ENCODE measurements at places on chromosomes 1 and 21. TPM values are rescaled to one million over a fixed set of nuclear protein-coding genes. Genes with fewer than 3 reads are reported as not detected.

DNA sequence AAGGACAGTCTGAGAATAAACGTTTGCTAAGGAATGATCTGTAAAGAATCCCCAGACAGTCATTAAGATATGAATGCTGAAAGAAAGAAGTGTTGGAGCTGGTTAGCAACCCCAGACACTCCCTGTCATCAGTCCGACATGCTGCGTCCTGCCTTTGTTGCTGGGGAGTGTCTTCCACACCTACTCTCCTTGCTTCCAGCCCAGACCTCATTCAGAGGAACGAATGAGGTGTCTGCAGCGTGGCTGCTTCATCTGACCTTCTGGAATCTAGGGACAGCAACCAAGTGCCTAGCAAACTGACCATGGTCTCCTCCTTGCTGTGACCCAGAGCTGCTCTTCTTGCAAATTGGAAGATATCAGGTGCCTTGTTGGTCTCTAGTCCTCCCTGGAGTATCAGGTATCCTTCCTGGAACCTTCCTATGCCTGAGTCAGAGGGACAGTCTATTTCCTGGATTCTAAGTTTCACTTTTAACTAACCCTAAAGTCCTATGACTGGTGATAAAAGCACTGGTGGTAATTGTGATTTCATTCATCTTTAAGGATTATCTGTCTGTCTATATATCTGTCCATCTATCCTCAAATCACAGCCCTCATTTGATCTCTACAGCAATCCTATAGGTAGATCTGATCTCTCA lies 45.3 kb downstream of the NFASC start:
- DNase-seq = no peak

Gene ADCY10
- 0.67 TPM for total RNA-seq

DNA sequence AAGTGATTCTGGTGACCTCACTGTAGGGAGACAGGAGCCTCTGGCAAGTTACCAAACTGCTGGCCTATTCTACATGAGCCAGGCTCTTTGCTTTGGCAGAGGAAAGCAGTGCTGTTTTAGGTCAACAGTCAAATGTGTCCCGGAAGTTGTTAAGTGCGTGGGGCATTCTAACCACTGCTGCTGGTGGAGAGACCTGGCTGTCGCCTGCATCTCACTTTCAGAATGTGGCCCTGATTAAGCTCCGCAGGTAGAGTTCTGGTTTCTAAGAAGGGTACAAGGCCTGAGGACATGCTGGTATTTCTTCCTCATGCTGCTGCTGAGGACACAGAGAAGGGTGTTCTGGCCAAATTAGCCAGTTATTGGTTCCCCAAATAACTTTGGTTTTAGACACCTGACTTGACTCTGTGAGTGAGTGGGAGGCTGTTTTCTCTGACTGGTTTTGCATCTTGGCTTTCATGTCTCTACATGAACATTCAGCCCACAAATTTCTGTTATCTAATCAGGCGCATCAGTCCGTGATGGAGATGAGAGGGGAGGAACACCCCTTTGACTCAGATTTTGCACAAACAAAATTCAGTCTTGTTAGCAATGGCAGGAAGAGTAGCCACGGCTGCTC lies 120.8 kb downstream of the LMO4 start:
- DNase-seq = no peak

Gene SCNM1
- total RNA-seq = 76.1 TPM

Gene LCE1E
- not detected for total RNA-seq

GRCh38 chr21:33024201-33025103 lies 1.3 kb upstream of the OLIG2 start:
- DNase-seq = peak; percentile 38

- DNase-seq = peak; percentile 17
These were observed 1.3 kb downstream of the FAM20B start for GRCh38 chr1:179026813-179027669.

- no peak for DNase-seq
These were observed 251.7 kb upstream of the ADGRL2 start for GRCh38 chr1:81548918-81549587.

Gene ZFP69
- total RNA-seq = 9.2 TPM

- DNase-seq = no peak
These were observed 10.3 kb downstream of the KCNN3 start for GRCh38 chr1:154859786-154860155.

- DNase-seq = no peak
These were observed 17.4 kb downstream of the CCT8 start for GRCh38 chr21:29056005-29056404.

Gene CFHR3
- total RNA-seq = 3.0 TPM

DNA sequence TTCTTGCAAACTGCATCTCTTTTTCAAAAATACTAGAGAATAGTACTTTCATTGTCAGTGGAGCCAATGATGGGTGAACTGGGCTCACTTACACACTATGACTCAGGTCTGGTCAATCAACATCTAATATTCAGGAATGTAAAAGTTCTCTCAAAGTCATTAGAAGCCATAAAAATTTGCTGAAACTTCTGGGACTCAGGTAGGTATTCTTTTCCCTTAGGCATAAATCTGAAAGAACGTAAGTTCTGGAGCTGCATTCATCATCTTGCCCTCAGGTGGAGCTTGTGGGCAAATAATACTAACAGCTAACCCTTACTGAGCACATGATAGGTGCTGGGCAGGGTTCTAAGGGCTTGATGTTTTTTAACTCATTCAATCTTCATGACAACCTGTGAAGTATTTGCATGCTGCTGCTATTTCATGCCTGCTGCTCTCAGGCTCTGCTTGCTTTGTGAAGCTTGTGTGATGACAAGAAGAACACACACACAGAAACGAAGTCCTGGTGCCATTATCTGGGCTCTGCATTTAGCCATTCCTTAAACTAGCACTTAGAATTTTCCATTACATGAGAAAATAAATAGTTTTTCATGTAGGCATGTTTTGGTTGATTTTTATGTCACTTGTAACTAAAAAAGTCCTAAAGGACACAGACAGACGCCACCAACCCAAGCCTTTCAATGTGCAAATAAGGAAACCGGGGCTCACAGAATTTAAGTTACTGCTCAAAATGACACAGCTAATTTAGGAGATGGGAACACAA lies 394.2 kb upstream of the LYPLAL1 start:
- DNase-seq = no peak

DNA sequence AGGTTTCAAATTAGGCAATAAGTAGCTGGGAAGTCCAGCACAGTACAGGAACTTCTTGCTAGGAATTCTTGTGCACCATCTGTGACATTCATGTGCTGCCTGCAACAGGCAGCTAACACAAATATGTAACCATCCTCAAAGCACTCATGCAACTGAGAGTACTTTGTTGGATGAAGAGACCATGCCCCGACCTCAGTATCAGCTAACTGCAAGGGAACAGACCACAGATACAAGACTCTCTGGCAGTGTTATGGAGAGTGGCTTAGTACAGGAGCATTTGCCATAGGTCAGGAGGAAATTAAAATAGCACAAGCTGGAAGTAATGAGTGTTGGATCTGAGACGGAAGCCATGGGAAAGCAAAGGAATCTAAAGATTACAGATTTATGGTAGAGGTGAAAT lies 123.6 kb downstream of the LRRC53 start:
- DNase-seq = no peak

DNA sequence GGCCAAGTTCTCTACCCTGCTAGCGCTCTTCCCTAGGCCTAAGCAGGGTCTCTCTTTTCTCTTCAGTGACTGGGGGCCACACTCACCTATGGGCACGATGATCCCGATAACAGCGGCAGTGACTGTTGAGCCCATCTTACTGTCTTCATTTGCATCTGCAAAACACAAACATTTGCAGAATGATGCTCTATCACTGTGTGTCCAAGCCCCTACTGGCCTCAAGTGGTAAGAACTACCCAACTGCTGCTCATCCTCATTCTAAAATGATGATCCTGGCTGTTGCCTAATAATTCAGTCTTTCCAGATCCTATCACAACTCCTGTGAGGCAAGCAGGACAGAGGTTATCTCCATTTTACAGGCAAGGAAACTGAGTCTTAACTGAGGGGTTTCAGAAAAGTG lies 16.7 kb upstream of the MAGOH start:
- no peak for DNase-seq

DNA sequence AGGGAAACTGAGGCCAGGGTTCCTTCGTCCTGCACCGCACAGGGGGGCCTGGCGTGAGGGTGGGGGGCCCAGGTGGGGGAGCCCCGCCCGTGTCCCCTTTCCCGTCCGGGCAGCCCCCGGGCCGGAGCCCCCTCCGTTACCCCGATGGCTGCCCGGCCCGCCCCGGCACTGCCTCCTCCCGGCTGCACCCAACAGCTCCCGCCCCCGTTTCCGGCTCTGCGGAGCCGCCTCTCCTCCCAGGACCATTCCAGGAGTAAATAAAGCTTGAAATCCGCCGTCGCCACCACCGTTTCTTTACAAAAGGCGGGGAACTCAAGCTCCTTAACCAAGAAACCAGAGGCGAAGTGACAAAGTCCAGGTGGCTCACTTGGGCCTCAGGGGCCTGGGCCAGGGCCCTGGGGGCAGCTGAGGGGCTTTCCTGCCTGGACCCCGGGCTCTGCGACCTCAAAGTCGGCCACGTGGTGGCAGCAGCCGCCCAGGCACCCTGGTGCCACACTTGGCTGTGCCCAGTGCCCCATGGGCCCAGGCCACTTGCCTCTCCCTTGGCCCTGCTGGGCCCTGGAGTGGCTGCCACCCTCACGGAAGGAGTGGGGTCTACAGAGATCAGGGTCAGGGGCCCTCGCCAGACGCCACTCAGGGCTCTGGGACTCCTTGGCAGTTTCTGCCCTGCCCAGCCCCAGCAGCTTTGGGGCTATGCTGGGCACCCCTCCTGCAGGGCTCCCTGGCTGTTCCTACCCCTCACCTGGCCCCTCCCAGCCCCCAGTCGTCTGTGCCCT lies 514 bp upstream of the FAAP20 start:
- peak; percentile 99 for DNase-seq

Gene GJB3
- total RNA-seq = 0.31 TPM

GRCh38 chr1:154957091-154957657 lies 1.3 kb upstream of the PBXIP1 start:
- DNase-seq = no peak

Gene EDN2
- total RNA-seq = 0.81 TPM

Gene PLA2G2D
- total RNA-seq = not detected

GRCh38 chr1:111448482-111448917 lies 556 bp downstream of the WDR77 start:
- peak; percentile 42 for DNase-seq

- DNase-seq = peak; percentile 45
These were observed 13.5 kb downstream of the ADAMTSL4 start for GRCh38 chr1:150562446-150563339.

GRCh38 chr1:206105464-206105995 lies 11.7 kb downstream of the AVPR1B start:
- no peak for DNase-seq

DNA sequence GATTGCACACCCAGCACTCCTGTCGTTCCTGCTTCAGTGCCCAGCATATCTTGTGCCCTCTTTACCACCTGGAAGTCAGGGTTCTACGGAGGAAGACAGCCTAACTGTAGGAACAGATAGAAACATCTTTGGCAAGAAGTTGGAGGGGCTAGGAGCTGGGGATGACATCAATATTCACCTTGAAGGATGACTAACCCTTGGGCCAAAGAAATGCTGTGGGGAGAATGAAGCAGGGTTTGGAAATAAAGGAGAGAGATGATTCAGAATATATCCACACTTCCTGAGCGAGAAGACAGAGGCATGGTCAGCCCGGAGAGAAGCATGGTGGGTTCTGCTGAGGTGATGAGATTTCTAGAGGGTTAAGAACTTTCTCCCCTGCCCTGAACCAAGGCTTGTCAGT lies 4.6 kb upstream of the NKAIN1 start:
- DNase-seq = no peak

- no peak for DNase-seq
These were observed 161.5 kb downstream of the IER5 start for GRCh38 chr1:181250038-181250437.

DNA sequence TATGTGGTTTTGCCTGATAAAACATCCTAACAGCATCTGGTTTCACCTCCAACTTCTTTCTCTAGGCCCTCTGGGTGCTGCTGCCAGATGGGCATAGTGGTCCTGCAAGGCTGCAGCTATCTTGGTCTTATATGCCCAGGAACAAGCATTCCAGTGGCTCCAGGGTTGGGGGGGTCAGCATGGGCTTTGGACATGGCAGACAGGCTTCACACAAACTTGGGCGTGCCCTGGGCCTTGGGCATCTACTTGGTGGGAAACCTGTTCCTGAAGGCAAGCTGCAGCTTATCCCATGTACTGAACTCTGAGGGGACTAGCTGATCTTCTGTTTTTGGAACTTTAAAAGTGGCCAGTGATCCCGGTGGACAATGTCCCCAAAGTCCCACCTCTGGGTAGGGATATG lies 54.9 kb upstream of the ZNF678 start:
- DNase-seq = no peak

- DNase-seq = no peak
These were observed 12.9 kb downstream of the PTPN14 start for GRCh38 chr1:214538496-214538895.

Gene PTPN22
- not detected for total RNA-seq

DNA sequence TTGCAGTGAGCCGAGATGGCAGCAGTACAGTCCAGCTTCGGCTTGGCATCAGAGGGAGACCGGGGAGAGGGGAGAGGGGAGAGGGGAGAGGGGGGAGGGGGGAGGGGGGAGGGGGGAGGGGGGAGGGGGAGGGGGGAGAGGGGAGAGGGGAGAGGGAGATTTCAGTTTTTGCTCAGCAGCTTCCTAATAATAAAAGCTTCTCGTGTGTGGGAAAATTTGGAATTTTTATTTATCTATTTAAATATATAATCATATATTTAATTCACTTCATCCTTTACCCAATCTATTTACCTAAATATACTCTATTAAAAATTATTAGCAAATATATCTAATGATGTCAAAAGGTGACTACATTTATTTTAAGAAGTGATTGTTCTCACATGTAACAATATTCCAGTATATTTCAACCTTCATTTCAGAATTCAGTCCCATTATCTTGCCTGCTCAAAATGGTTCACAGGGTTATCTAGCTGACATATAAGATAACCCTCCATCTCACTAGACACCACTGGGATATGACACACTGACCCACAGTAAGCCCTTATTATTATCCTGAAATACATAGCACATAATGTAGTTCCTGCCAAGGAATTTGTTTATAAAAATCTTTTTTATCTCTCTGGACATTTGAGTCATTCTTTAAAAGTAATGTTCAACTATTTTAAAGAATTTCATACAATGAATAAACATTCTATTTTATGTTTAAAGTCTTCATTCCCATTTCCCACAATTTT lies 105.9 kb downstream of the GPATCH2 start:
- no peak for DNase-seq

Gene KRTAP21-2
- not detected for total RNA-seq

- peak; percentile 90 for DNase-seq
These were observed 510.3 kb downstream of the NPHP4 start for GRCh38 chr1:5481889-5482288.

GRCh38 chr1:89952605-89953130 lies 42.2 kb upstream of the ZNF326 start:
- DNase-seq = no peak

Gene ZNF678
- 37.8 TPM for total RNA-seq

DNA sequence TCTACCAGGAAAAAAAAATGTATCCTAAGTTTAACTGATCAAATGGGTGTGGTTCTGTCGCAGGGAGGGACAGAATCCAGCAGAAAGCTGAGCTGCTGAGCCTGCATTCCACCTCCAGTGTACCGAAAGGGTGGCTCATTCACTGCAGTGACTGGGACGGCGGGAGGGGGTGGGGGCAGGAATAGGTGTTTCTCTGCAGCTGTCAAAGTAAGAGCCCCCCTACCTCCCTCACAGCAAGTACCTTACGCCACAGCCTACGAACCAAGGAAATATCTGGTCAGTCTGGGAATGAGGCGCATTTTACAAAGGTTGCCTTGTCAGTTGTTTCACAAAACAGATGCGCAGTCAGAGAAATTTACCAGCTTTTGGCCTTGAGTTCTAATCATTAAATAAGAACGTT lies 1.7 kb downstream of the S100B start:
- DNase-seq = peak; percentile 90

Data from H7 (cell line).